ENCODE measurements at places on chromosomes 1 and 21.

DNA sequence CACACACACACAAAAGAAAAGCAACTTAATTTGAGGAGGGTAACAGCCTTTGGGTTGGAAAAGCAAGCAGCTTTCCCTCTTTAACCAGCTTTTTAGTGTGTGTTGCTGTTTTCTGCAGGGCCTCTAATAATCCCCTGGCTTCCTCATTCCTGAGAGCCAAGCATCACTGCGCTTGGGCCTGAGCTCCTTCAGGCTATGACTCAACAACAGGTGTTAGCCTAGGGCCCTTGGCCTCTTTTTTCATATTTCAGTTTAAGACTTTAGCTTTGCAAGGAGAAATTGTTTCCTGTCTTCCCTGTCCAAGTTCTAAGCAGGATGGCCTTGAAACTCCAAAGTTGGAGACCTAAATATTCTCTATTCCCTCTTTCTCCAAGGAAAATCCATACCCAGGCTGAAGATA, 26.2 kb upstream of the SNX27 start:
- no peak for DNase-seq

GRCh38 chr1:81682490-81682889, 118.2 kb upstream of the ADGRL2 start:
- DNase-seq: no peak

- DNase-seq: no peak
Measured at GRCh38 chr1:77424236-77424635, 142.4 kb downstream of the AK5 start.

- DNase-seq: no peak
Measured at GRCh38 chr1:224042557-224043118, 71.3 kb upstream of the FBXO28 start.

- DNase-seq: no peak
Measured at GRCh38 chr1:31073044-31073443, 7.5 kb upstream of the PUM1 start.

DNA sequence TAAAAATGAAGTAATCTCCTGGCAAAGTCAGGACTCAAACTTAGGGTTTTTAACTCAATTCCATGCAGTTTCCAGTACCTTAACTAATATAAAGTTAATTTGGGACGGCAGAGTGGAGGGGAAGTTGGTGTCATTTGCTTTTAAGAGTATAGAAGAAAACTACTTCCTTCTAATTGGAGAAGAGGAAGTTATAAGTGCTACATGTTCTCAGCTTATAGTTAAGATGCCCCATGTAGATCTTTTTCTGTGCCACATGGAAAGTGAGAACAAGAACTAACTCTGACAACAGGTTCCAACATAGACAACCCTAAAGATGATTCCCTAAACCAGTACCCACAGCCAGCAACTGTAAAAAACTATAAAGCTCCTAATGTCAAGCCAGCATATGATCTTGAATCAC, 11.5 kb downstream of the RRAGC start:
- DNase-seq: no peak

DNA sequence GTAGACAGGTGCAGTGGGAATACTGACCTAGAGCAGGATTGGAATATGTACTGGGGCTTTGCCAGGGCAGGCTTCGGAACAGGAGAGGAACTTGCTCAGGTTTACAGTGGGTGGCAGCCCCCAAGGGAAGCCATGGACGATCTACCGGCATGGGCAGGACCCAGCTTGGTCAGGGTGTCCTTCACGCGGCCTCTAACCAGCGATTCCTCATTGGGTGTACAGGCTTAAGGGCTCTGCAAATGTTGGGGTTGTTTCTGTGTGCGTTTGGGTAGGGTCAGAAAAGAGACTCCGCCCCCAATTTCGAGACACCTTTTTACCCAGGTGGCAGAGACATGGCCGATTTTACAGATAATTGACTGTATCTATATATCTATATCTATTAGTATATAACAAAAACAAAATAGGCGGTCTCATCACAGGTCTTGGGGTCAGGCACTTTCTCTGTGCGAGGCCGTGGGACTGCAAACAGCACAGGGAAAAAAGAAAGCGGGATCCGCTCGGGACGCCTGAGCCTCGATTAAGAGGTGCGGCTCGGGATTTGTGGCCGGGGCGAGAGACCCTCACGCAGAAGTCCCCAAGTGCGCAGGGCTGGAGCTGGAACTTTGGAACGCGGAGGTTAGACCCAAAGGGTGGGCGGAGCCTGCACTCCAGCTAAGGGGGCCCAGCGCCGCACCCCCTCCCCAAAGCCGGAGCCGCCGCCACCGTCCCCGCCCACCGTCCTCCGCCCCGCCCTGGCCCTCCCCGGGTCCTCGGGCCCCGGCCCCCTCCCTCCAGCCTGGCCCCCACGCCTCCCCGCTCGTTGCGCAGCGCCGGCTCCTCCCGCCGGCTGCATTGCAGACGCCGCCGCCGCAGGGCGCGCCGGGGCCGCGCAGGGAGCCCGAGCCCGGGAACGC, 67.5 kb upstream of the VAMP3 start:
- DNase-seq: no peak

DNA sequence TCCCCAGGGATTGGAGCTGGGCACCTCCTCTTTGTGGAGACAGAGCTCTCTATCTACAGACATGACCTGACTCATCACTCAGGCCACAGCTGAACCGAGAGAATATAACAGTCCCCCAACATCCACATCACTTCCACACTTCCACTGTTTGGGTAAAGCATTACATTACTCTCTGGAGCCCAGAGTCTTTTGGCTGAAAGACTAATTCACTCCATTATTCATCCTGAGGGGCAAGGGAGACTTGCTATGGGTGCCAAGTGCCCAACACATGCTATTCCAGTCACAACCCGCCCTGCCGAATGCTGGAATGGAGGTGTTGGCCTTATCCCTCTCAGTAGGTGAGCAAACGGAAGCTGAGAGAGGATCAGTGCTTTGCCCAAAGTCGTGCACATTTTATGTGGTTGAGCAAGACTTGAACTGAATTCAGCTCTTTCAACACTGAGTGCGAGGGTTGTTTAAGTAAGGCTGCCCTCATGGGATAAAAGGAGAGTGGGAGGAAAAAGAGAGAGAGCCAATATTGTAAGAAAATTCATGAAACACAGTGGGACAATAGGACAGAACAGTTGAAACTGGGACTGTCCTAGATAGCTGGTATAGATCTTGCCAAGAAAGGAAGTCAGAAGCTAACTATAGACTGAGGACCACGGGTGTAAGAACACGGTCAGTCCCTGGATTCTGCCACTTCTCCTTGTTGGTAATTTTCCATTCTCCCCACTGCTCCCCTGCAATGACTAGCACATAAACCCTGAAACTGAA, 13.5 kb upstream of the CHI3L1 start:
- DNase-seq: peak; percentile 34

GRCh38 chr1:168482106-168482505, 61.7 kb downstream of the XCL2 start:
- DNase-seq: no peak

DNA sequence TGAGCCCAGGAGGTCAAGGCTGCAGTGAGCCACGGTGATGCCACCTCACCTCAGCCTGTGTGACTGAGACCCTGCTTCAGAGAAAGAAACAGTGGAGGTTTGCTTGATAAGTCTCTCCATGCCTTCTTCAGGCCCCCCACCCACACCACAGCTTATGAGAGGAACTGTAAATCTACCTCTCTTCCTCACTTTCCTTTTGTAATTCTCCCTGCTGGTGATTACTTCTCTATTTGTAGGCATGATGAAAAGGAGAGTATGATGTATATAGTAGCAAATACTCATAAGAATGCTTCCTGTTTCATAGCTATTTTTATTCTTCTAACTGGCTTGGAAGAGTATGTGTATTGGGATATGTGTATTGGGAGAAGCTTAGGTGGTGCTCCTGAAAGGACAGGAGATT, 186.3 kb downstream of the VPS13D start:
- no peak for DNase-seq

Measured in HuH-7 (cell line).